ENCODE measurements at places on chromosomes 11 and 22.

- no peak for DNase-seq
These were observed 4.8 kb upstream of the TRABD start for GRCh38 chr22:50180727-50181521.

DNA sequence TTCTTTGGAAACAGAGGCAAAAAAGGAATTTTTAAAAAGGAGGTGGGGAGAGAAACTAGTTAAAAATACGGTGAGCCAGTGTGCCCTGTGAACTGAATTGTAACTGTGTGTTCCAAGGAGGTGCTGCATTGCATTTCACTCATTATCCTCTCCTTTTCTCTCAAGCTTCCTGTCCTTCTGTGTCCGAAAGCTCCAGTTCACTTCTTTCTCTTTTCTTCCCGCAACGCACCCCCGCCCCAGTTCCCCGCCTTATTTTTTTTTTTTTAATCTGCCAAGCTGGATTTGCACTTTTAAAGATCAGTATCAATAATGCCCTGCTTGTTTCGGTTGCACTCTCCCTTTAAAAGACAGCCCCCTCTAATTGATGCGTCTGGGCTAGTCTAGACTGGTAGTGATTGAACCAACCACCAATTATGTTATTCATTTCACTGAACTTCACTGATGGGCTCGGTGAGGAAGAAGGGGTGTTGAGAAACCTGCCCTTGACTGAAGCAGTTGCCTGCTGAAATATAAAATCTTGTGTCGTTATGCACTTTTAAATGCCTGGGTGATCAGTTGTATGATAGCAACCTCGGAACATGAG, 18.5 kb downstream of the BLID start:
- no peak for DNase-seq

- peak; percentile 88 for DNase-seq
These were observed 14.0 kb downstream of the RAC2 start for GRCh38 chr22:37229805-37230672.

DNA sequence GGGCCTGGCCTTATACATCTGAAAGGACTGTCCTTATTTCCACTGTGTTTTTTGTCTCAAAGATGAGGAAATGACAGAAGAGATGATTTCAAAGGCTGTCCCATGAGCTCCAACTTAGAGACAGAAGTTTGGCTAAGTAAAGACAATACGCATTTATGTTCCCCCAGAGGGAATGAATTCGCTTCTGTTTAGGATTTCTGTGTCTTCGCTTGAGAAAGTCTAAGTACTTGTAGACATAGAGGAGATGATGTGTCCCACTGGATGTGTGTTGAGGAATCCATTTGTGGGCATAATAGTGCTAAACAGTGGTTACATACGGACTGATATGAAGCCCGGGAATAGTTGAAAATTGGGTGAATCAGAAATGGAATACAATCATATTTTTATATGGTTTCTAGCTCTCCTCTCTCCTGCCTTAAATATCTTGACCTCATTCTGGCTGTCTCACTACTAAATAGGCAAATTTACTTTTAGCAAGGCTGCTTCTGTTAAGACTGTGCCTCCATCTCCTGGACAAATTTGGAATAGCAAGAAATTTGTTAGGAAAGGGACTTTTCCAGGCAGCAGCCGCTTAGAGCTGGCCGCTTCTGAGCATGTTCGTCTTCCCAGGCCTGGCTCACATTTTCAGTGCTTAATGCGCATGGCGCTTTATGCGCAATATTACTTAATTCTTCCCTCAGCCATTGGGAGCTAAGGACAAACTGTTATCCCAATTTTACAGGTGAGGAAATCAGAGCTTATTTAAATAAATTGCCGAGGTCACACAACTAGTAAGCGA, 1.9 kb upstream of the PEX26 start:
- no peak for DNase-seq

DNA sequence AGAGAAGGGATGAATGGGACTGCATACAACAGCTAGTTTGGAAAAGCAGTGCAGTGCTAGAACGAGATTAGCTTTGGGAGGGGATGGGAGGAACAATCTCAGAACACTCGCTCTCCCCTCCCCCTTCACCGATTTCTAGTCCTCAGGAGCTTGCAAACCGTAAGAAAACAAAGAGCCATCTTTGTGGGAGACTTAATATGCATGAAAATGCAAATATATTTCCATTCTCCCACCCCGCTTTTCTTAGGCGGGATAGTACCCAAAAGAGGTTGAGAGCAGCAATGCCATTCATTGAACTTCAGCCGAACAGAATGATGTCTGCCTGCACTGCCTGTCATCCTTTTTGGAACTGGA, 1.1 kb downstream of the SPINDOC start:
- DNase-seq: no peak

GRCh38 chr11:34238966-34239365, 118.8 kb downstream of the ABTB2 start:
- no peak for DNase-seq

DNA sequence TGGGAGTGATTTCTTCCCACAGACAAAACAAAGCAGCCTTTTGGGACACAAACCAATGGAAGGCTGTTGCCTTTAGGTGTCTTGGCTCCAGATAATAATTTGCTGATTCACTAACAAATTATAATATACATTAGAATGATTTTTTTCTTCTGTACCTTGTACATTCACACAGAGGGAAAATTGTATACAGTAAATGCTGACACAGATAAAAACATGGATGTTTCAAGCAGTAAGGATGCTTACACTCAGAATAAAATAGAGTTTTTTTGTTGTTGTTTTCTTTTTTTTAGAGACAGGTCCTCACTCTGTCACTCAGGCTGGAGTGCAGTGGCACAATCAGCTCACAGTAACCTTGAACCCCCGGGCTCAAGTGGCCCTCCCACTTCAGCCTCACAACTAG, 109.2 kb upstream of the TRPC6 start:
- DNase-seq: no peak

DNA sequence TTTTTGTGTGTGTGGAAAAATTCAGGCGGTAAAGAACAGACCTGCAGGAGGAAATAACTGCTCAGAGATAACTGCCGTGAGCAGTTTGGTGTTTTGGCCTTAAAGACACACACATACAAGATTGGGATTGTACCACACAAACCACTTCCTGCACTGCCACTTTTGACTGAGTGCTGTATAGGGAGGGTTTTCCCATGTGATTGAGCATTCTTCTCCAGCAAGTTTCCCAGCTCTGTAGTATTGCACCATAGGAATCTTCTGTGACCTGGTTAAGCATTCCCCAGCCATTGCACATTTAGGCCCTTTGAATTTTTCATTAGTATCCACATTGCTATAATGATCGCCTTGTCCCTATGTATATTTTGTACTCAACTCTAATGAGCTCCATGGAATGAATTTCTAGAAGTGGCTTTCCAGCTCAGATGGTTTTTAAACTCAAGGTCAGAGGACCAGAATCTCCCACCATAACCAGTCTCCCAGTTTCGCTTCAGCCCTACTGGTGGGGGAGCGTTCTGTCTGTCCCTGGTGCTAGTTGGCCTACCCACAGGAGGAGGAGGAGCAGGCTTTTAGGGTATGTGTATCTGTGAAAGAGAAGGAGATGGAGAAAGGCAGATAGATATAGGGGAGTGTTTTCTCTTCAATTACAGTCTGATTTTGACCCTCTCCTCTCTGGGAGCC, 9.3 kb downstream of the CD82 start:
- no peak for DNase-seq

DNA sequence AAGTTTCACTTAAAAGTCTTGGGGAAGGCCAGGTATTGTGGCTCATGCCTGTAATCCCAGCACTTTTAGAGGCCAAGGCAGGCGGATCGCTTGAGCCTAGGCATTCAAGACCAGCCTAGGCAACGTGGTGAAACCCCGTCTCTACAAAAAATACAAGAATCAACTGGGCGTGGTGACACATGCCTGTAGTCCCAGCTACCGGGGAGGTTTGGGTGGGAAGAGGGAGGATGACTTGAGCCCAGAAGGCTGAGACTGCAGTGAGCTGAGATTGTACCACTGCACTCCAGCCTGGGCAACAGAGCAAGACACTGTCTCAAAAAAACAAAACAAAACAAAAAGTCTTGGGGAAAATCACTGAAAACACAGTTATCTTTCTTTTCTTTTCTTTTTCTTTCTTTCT, 15.4 kb upstream of the XBP1 start:
- DNase-seq: no peak

DNA sequence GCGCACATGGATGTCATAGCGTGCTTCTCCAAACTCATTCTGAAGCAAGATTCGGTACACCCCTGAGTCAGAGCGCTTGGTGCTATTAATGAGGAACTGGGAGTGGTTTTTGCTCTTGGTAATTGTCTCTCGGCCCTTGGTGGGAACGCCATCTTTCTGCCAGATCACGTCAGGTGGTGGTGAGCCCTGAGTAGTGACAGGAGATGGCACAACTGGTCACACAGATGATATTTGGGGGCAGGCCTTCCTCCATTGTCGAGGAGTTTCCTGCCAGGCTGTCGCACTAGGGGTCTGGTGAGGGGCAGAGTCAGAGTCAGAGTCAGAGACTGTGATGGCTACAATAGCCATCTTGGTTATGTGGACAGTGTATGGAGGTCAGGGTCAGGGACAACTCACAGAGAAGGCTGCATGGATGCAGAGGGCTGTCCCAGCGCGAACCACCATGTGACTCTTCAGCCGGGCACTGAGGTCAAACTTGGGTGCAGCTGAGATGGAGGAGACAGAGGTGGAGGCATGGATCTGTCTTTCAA, 9.3 kb downstream of the TMEM86A start:
- DNase-seq: no peak

GRCh38 chr11:117623831-117624271, 173.2 kb downstream of the DSCAML1 start:
- no peak for DNase-seq

DNA sequence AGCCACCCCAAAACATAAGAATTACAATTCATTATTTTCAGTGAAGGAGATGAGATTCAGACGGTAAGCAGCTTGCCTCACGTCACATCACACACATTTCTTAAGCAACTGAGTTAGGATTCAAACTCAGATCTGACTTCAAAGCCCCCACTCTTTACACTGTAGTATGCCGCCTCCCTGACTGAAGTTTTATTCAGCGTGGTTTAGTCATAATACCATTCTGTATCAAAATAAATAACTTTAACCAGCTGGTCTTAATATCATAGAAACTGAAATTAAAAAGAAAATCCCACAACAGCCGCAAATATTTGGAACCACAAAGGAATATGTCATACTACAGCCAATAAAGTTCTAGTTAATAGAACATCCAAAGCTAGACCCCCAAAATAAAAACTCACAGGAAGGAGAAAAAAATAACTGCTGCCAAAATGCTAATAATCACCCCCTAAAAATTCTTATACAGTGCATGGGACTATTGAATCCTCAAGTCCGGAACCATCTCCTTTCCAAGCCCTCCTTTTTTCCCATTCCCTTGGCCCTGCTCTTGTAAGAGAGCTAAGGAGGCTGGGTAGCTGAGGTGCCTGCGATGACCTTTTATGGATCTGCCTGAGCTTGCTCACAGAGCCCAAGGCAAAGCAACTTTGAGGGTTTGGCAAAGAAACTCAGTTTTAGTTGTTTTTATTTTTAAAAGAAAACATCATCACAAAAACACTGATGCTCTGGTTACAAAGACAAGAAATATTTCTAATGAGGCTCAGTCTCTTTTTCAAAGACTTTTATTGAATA, 334.5 kb downstream of the TTC28 start:
- DNase-seq: no peak

- DNase-seq: no peak
These were observed 13.6 kb downstream of the KCNJ5 start for GRCh38 chr11:128904656-128905344.

GRCh38 chr11:134052395-134052987, 16.4 kb upstream of the JAM3 start:
- DNase-seq: no peak

DNA sequence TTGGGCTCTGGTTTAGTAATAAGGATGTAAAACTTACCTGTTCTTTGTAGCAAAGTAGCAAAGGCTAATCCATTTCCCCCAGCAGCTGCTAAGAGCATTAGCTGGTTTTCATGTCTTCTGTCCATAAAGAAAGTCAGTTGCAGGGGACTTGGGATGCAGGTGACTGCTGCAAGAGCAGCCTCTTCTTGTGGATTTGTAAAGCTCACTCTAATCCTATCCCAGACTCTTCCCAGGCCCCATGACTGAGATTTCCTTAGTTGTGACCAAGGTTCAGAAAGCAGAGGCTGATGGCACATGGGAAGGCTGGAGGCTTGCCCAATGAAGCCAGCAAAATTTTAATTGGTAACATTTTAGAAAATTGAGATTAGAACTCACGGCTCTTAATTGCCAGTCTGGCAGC, 94.4 kb upstream of the HORMAD2 start:
- DNase-seq: no peak

DNA sequence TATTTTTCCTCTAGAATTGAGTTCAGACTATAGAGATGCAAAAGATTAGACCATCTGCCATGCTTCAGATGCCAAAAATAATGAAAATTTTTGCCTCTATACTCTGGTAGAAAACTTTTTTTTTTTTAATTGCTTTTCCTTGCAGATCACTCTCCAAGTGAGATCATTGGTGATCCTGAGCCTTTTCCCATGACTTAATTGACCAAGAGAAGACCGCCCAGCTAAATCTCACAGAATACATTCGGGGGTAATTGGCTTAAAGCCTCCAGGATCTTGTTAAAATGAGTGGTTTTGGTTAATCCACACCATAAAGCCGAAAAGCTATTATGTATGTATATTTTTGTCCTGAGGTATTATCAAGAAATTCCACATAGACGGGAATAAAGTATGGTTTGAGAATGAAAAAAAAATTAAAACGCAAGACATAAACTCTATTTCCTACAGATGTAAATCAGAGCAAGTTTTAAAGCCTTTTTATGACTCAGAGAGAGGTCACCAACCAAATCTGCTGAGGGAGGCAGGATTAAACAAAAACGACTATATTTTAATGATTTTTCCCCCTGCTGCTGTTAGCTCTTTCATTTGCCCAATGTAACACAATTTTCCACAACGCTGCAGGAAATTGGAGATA, 64.0 kb downstream of the PARVA start:
- no peak for DNase-seq

DNA sequence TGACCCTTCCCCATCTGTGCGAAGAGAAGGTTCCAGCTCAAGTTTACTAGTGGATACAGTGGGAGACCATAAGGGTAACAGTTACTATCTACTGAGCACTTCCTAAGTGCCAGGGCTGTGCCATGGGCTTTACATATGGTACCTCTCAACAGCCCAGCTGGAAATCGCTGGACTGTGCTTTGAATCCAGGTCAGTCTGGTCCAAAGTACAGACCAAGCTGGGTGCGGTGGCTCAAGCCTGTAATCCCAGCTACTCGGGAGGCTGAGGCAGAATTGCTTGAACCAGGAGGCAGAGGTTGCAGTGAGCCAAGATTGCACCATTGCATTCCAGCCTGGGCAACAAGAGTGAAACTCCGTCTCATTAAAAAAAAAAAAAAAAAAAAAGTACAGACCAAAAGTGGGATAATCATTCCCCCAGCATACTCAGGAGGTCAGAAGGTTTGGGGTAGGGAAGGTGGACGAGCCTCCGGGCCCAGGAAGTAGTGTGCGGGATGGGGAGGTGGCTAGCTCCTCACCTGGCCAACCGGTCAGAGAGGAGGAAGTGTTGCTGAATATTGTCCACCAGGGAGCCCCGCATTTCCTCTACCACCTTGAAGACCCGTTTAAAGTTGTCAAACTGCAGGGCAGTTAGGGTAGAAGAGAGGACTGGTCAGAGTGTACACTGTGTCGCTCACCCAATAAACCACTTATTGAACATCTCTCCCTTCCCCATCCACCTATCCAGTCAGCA, 2.3 kb downstream of the FIBP start:
- no peak for DNase-seq

GRCh38 chr22:26464312-26464711, 19.3 kb downstream of the HPS4 start:
- no peak for DNase-seq
